ENCODE measurements at places on chromosomes 2 and 18. TPM values are rescaled to one million over a fixed set of nuclear protein-coding genes. Genes with fewer than 3 reads are reported as not detected.

- no peak for DNase-seq
Measured at GRCh38 chr18:56492136-56492535, 146.3 kb downstream of the TXNL1 start.

DNA sequence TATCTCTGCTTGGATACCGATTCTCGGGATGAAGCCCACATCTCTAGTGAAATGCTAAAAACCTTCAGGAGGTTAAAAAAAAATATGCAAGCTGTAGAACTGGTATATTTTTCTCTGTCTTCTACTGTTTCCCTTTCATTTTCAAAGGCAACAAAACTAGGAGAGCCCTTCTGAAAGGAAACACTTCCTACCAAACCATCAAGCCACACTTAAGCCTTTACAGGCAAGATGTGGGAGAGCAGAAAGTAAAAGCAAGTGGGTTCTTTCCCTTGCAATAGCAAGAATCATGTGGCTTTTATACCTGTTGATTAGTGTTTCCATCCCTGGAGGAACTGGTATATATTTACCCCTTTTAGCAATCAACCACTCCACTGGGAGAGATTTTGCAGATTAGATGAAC lies 147.9 kb upstream of the ACAA2 start:
- DNase-seq = no peak

Gene ABCG5
- 0.05 TPM for polyA plus RNA-seq

DNA sequence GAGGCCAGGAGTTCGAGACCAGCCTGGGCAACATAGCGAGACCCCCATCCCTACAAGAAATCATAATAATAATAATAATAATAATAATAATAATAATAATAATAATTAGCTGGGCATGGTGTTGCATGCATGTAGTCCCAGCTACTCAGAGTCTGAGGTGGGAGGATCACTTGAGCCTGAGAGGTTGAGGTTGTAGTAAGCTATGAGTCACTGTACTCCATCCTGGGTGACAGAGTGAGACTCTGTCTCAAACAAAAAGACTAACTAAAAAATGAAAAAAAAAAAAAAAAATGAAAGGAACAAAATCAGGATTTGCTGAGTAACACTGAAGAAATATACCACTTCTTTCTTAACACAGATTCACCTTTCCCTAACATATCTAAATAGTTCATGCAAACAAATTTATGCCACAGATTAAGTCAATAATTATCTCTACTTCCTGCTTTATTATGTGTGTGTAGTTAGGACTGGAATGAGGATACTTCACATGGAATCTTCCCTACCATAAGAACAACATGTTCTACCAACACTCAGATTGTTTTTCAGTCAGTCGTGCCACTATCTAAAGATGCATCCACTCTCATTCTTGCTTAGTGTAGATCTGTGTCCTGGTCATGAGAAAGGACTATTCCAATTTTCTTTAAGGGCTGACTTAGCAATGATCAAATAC lies 928.7 kb downstream of the SLC4A3 start:
- DNase-seq = no peak

Gene CAVIN2
- 33.8 TPM for polyA plus RNA-seq

DNA sequence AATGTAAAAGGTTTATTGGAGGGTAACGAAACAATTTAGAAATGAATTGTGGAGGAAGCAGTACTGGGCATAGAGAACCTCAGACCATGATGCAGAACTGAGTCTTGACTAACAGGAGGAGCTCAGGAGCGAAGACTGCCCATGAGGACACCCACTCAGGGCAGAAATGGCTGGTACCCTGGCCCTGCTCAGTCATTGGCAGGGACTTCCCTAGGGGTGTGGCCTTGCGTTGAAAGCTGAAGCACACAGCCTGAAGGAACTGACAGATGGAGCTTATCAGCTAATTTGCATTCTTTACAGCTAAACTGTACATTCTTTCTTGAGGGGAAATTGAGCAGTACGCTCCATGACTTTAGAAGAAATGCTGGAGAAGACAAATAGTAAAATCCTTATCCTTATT lies 57.1 kb downstream of the PDK1 start:
- no peak for DNase-seq

DNA sequence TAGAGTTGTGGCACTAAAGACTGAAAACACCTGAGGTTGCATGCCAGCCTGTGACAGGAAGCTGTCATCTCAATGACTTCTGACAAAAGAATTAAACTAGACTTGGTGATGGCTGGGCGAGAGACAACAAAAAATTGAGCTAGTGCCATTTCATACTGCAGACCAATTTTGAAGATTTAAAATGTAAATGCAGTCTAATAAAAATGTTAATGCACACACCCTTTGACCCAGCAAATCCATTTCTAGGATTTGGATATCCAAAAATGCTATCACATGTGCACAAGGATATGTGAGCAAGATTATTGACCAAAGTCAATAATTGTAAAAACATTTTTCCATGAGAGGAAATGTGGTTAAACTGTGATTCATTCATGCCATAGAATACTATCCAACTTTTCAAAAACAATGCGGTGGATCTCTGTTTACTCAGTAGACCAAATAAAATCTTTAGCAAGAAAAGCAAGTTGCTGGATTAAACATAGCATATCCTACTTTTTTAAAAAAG lies 5.6 kb downstream of the FBXO36 start:
- no peak for DNase-seq

Gene MAPK4
- 10.9 TPM for polyA plus RNA-seq

- no peak for DNase-seq
Measured at GRCh38 chr2:127670055-127670956, 5.0 kb downstream of the LIMS2 start.

- DNase-seq = peak; percentile 70
Measured at GRCh38 chr18:23356915-23357601, 96.0 kb upstream of the RIOK3 start.

GRCh38 chr2:213122725-213123124 lies 28.7 kb downstream of the IKZF2 start:
- DNase-seq = no peak

GRCh38 chr2:43592443-43592842 lies 3.4 kb downstream of the THADA start:
- DNase-seq = no peak

Gene PTH2R
- 0.10 TPM for polyA plus RNA-seq

DNA sequence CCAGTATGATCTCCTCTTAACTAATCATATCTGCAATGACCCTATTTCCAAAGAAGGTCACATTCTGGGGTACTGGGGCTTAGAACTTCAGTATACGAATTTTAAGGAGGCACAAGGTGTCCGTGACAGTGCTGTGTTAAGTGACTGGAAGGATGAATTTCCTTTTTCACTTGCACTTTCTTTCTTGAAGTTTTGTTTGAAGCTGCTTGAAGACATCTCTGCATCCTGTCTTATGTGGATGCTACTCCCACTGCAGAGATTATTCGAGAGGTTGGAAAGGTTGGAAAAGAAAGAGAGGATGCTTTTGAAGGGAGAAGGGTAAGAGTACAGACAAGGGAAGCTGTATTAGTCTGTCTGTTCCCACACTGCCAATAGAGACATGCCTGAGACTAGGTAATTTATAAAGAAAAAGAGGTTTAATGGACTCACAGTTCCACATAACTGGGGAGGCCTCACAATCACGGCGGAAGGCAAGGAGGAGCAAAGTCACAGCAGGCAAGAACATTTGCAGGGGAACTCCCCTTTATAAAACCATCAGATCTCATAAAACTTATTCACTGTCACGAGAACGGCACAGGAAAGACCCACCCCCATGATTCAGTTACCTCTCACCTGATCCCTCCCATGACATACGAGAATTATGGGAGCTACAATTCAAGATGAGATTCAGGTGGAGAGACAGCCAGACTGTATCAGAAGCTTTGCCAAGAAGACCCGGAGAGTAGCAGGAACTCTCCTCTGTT lies 3.6 kb upstream of the RNF144A start:
- DNase-seq = no peak

GRCh38 chr18:6219116-6219717 lies 195.5 kb downstream of the L3MBTL4 start:
- no peak for DNase-seq

DNA sequence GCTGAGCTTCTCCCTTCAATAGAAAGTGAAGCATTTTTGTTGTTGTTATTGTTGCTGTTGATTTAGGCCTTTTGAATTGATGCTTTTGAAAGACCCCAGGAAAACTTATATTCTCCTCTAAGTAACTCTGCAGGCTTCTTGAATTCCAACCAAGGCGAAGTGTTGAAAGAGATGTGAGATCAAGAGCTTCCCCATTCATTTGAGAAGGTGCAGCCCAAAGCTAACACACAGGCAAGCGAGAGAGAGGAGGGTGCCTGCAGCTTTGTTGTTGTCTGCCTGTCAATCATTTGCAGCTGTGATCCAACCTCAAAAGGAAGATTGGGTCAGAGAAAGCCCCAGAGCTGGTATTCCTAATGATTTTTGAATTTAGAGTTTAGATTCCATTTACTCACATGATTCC lies 963.6 kb upstream of the CNTNAP5 start:
- DNase-seq = no peak

Gene ELOA2
- not detected for polyA plus RNA-seq

DNA sequence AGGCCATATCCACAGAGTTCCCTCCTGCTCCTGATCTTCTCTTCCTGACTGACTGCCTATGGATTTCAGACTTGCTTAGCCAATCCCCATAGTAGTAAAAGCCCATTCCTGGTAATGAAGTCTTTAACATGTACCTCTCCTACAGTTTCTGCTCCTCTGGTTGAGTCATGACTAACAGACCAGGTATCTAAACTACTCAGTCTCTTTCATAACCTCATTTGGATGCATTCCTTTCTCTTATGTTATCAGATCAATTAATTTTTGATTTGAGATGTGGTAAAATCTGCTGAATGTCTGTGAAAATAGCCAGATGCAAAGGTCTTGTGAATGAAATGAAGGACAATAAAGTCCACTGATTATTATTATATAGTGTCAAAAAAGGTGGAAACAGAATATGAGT lies 198.0 kb downstream of the NBAS start:
- DNase-seq = no peak

Gene CDH2
- polyA plus RNA-seq = 4.4 TPM

Gene CNTNAP5
- polyA plus RNA-seq = 0.03 TPM

DNA sequence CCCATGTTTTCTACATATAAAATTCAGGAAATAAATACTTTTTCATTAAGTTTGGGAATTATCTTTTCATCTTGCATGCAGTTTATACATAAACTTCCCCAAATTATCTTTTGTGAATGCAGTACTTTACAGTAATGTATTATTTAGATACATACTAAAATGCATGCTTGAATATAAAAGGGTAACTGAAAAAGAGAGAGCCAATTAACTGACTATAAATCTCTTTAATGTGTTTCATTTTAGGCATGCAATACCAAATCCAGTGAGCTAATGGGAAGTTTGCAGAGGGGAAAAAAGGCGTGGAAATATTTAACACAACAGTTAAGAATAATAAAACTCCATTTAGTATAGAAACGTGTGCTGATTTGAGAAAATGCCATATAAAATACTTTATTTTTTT lies 39.2 kb downstream of the COL4A4 start:
- no peak for DNase-seq

- no peak for DNase-seq
Measured at GRCh38 chr2:129797489-129798300, 181.8 kb upstream of the RAB6C start.

DNA sequence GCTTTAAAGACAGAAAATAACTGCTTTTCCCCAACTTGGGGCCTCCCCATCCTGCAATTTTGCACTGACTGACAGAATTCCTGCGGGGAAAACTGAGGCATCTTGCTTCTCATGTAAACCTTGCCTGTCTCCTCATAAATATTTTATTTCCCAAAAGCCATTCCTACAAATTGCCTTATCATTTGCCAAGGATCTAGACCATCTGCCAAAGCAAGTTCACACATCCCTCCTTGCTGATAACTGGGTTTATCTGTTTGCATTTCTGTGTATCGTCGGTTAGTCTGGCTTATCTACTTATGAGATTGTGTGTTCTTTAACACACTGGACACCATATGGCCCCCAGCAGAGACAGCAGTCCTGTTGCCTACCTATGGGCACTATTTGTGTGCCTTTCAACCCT lies 3.0 kb upstream of the CNGA3 start:
- no peak for DNase-seq

Gene DNAJC5G
- polyA plus RNA-seq = 0.24 TPM

GRCh38 chr2:191187105-191187829 lies 36.5 kb upstream of the STAT4 start:
- no peak for DNase-seq

- no peak for DNase-seq
Measured at GRCh38 chr2:15860051-15860663, 80.2 kb upstream of the MYCN start.

Gene DPP10
- 0.32 TPM for polyA plus RNA-seq

Gene WDSUB1
- polyA plus RNA-seq = 8.3 TPM

Gene CXCR2
- 0.18 TPM for polyA plus RNA-seq

- no peak for DNase-seq
Measured at GRCh38 chr2:11775384-11775783, 29.0 kb downstream of the LPIN1 start.

DNA sequence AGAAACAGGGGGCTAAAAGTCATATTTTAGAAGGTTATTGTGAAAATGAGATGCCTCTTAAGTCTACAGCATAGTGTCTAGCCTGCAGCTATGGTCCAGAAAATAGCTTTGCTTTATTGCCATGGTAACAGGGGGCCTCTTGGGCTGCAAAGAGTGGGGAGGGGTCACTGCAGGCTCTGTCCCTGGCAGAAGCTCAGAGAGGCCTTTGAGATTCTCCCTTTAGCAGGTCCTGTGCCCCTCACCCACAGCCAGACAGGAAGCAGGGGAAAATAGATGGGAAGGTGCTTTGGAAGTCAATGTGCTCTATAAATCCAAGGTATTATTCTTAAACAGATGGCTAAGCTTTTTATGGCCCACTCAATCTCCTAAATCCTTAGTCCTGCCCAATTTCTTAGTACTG lies 1021.3 kb upstream of the GYPC start:
- DNase-seq = no peak

Gene KLHL41
- polyA plus RNA-seq = 4,199 TPM

- no peak for DNase-seq
Measured at GRCh38 chr2:173989884-173990215, 24.7 kb upstream of the SP3 start.

DNA sequence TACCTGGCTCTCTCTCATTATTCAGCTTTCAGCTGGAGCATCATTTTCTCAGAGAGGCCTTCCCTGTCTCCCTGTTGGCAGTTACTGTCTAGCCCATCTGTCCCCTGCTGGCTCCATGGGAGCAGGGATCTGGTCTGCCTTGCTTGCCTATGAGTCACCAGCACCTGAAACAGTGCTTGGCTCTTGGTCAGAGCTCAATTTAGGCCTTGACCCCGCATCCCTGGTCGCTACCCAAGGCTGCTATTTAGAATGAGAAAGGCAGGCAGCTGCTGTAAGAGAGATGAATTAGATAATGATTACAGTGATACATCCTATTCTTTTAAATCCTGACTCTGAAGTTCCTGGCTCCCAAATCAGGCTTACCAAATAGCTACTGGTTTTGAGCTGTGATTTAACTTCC lies 32.9 kb downstream of the KCNE4 start:
- DNase-seq = no peak

DNA sequence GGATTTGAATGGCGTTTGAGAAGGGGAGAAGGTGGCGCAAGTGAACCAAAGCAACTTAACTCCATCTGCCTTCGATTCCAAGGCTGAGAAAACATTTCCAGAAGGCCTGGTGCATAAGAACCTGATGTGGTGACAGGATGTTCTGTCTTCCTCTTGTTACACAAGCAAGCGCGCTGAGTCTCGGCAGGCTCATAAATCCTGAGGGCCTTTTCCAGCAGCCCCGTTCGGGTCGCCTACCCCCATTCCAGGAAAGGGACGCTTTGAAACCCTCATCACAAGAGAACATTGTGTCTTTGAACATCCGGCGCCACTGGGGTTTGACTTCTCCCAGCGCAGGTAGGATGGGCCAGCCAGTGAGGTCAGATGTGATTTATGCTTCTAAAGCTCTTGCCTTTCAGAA lies 403.5 kb downstream of the SETBP1 start:
- no peak for DNase-seq

GRCh38 chr18:46609048-46609447 lies 48.0 kb downstream of the LOXHD1 start:
- DNase-seq = no peak

Gene ARHGAP15
- polyA plus RNA-seq = 8.1 TPM

All from forelimb muscle (tissue), 1 donor.